ENCODE measurements at places on chromosomes 2 and 18.
A peak's percentile ranks its signal among the peaks of the same experiment; 100 is the strongest.

GRCh38 chr2:55155206-55155605 is 76.9 kb downstream of the CLHC1 start:
- no peak for DNase-seq

GRCh38 chr2:149873936-149874335 is 286.4 kb upstream of the MMADHC start:
- peak; percentile 18 for DNase-seq

GRCh38 chr2:15170070-15170775 is 390.9 kb downstream of the NBAS start:
- DNase-seq, result no peak

DNA sequence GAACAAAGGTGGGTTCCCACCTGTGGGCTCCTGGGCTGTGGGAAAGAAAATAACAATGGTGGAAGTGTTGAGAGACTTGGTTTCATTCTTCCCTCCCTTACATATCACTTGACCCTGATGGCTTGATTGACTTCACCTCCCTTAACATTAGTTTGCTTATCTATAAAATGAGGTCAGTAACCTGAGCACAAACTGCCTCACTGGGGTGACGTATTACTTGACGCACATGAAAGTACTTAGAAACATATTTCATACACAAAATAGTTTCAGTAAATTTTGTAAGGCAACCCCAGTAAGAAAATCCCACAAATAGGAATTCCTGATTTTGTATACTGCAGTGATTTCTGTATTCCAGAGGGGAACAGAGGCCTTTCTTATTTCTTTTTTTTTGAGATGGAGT is 29.4 kb upstream of the LPIN2 start:
- no peak for DNase-seq

GRCh38 chr2:109368798-109369197 is 239.8 kb downstream of the SH3RF3 start:
- DNase-seq, result no peak

DNA sequence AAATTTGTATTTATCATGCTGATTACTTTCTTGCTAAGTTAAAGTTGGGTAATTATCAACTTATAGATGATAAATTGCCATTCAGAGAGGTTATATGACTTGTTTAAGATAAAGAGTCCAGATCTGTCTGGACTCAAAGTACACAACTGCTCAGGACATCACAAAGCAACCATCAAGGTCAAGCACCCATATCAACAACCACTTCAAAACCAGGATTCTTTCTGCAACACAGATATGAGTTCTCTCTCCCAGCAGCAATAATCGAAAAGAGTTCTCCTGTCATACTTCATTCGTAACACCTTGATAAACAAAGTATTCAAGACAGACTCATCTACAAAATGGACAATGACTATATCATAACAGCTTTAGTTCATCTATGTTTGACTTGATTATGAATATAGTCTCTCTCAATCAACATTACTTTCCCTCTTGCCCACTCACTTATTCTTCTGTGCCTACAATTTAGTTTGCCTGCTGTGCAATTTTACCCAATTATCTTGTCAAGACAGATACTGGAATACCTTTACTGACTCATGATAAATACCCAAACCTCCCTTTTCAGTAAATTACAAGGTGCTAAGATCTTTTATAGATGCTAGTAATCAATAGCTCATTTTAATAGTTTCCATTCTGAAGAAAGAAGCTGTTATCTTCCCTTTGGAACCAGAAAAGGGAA is 281.8 kb downstream of the NBAS start:
- no peak for DNase-seq

- no peak for DNase-seq
Observed at GRCh38 chr2:173054466-173054865, 21.2 kb upstream of the MAP3K20 start.

GRCh38 chr2:134327367-134327766 is 73.5 kb downstream of the MGAT5 start:
- DNase-seq, result no peak

DNA sequence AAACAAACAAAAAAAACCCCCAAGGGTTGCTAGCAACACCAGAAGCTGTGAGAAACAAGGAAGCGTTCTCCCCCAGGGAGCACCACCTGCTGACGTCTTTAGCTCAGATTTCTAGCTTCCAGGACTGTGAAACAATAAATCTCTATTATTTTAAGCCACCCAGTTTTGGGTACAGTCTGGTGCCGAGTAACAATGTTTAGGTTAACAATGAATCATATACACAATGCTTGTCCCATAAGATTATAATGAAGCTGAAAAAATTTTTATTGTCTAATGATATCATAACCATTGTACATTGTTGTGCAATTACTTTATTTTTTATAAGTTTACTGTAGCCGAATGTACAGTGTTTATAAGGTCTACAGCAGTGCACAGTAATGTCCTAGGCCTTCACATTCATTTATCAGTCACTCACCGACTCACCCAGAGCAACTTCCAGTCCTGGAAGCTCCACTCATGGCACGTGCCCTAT is 72.1 kb upstream of the CAB39 start:
- DNase-seq, result peak; percentile 54

- no peak for DNase-seq
Observed at GRCh38 chr2:68158134-68158447, 403 bp downstream of the PNO1 start.

DNA sequence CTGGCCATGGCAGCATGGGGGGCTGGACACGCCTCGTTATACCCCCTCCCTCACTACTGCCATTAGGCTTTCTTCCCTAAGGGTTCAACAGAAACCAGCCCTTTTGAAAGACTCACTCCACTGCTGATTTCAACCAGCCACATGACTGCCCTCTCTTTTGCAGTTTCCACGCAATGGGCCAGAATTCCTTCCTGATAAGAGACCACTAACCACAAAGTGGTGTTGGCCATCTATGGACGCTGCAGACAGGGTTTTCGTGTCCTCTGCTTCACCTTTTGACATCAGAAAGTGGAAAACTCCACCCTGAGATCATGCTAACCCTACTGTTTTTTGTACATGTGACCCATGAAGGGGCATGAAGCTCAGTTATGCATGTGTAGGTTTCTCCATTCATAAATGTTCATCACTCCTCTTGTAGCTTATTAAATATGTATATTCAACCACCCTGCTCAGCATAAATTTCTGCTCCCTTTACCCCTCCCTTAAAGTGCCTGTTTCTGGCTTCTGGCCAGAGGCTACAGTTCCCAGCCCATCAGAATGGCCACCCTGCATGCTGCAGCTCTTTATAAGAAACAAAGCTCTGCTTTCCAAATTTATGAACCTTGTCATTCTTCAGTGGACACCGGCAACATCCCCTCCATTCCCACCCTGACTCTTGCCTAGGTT is 106.6 kb upstream of the MSH6 start:
- DNase-seq, result no peak

DNA sequence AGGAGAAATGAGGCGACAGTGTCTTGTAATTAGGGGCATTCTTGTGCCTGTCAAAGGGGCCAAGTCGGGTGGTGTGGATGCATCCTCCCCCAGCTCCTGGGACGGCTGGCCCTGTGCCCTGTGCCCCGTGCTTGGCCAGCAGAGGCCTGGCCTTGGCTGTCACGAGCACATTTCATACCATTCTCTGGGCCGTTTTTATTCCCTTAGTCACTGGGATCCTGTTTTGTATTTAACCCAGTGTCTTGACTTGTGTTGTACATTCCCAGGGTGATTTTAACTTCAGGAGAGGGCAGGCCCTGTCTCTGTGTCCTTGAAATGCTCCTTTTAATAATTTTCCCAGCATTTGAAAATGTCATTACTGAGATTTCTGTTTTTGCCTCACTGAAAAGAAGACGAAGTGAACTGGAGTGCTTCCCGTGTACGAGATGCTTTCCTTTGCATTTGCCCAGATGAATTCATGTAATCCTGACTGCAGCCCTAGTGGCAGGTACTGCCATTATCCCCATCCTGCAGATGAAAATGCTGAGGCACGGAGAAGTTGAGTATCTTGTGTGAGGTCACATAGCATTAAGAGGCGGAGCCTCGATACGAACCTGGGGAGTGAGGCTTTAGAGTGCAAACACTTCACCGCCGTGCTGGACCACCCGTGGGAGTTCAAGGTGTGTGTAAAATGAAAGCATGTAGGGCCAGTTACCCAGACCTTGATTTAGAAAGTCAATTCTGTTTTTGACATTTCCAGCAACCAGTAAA is 57.0 kb downstream of the SH3RF3 start:
- no peak for DNase-seq
